ENCODE measurements at places on chromosomes 7 and 10. TPM values are rescaled to one million over a fixed set of nuclear protein-coding genes. Genes with fewer than 3 reads are reported as not detected.
A peak's percentile ranks its signal among the peaks of the same experiment; 100 is the strongest.

LMOD2 gene
- not detected for total RNA-seq

PDE6C gene
- not detected for total RNA-seq

PTF1A gene
- not detected for total RNA-seq

TUBGCP2 gene
- total RNA-seq = 29.5 TPM

FAM241B gene
- not detected for total RNA-seq

ADAM22 gene
- total RNA-seq = 2.2 TPM

- no peaks in the 10 kb centered on the region for H3K4me1 ChIP-seq
- no peaks in the 10 kb centered on the region for H3K36me3 ChIP-seq
- DNase-seq = no peak
- H3K27ac ChIP-seq = no peak overlapping the region
These were observed 127.2 kb downstream of the ARL5B start for GRCh38 chr10:18786478-18786877.

DNA sequence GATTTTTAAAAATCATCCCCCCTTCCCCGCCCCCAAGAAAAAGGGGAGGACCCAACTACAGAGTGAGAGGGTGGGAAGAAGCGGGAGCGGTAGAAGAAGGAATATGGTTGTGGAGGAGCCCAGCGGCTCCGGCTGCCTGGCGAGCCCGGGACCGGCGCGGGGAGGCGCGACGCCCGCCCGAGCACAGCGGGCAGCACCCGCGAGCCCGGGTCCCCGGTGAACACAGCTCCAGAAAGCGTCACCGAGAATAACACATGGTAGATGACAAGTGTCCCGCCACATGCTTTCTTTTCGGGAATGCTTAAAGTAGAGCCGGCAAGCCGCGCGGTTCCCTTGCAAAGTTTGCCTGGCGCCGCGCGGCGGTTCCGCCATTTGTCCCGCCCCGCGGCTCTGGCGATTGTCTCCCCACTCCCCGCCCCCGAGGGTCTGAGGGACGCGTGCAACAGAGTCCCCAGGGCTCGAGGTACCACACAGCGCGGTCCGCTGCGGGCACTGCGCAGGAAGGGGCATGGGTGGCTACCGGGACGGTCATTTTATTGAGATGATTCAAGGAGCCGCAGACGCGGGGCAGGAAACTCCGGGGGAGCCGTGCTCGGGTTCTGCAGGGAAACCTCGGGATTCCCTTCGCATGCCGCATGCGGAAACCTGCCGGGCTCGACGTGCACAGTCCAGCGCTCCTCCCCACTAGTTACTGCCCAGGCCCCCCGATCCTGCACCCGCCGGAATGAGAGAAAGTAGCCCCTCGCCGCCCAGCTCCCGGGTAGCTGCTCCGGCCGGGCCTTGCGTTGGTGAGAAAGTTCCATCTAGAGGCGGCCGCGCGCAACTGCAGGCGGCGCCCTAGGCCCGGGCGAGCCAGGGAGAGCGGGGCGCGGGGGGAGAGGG lies 781 bp upstream of the GRM8 start:
- H3K36me3 ChIP-seq = no peaks in the 10 kb centered on the region
- H3K27ac ChIP-seq = no peak overlapping the region
- peak overlapping the region; percentile 62 for H3K4me3 ChIP-seq
- peak; percentile 76 for DNase-seq

GRCh38 chr10:33612116-33612515 lies 277.6 kb upstream of the NRP1 start:
- no peak overlapping the region for H3K27ac ChIP-seq
- no peaks in the 10 kb centered on the region for H3K4me1 ChIP-seq
- DNase-seq = no peak
- no peaks in the 10 kb centered on the region for H3K36me3 ChIP-seq

DNA sequence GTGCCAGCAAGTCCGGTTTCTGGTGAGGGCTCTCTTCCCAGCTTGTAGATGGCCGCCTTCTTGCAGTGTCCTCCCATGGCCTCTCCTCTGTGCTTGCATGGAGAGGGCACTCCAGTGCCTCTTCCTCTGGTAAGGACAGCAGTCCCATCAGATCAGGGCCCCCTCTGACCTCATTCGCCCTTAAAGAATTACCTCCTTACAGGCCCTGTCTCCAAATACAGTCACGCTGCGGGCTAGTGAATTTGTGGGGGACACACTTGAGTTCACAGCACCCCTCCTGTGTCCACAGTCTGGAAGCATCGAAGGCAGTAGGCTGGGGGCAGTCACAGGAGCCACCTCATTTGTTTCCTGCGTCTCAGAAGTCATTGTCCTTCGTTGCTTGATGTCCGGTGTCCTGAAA lies 54.6 kb downstream of the LHPP start:
- DNase-seq = no peak
- no peaks in the 10 kb centered on the region for H3K36me3 ChIP-seq
- H3K4me3 ChIP-seq = no peak overlapping the region
- no peaks in the 10 kb centered on the region for H3K4me1 ChIP-seq
- H3K27me3 ChIP-seq = no peaks in the 10 kb centered on the region

GRCh38 chr7:2471396-2471795 lies 4.8 kb downstream of the GRIFIN start:
- no peak for DNase-seq
- H3K36me3 ChIP-seq = no peaks in the 10 kb centered on the region

GRCh38 chr7:42181566-42181965 lies 55.4 kb downstream of the GLI3 start:
- no peaks in the 10 kb centered on the region for H3K36me3 ChIP-seq
- no peak overlapping the region for H3K4me3 ChIP-seq
- no peak overlapping the region for H3K27ac ChIP-seq
- H3K27me3 ChIP-seq = no peaks in the 10 kb centered on the region
- no peaks in the 10 kb centered on the region for H3K4me1 ChIP-seq
- no peak for DNase-seq

- no peak overlapping the region for H3K4me3 ChIP-seq
- peaks cover 15% of the 10 kb centered on the region for H3K4me1 ChIP-seq
- no peak overlapping the region for H3K27ac ChIP-seq
- H3K36me3 ChIP-seq = no peaks in the 10 kb centered on the region
- H3K27me3 ChIP-seq = no peaks in the 10 kb centered on the region
These were observed 17.6 kb downstream of the MXI1 start for GRCh38 chr10:110224992-110225391.

All from Karpas-422 (cell line).